MV-4-11 (cell line): ENCODE measurements at places on chromosomes 4 and X.

DNA sequence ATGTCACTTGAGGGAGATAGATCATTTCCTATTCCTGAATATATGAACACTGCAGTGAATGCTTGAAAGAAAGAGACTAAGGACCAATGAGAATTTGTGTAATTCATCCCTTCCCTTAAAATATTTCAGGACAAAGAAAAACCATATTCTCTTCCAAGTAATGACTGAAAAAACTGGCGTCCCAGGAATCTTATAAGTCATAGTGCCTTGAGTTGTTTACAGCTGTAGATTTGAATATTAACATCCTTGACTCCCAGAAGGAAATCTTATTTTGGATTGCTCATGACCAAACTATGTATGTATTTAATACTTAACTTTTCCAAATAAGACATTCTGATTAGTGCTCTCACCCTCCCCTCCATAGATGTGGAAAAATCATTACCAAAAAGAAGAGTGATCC, 55.5 kb downstream of the CLDN22 start:
- DNase-seq, result no peak

DNA sequence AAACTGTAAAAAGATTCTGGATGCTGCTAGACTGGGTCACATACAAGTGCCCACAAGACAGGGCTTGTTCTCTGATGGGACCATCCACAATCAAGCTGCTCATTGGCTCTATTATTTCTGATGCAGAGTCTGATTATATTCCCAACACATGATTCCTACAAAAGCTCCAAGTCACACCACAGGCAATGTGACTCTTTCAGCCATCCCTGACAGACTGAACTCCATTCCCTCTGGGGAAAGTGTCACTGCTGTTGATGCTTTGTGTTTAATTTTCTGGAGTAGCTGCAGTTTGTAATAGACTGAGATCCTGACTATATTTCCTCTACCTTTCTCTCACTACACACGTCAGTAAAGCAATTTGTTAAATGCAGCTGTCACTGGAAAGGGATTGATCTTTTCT, 55.4 kb upstream of the BCLAF3 start:
- DNase-seq, result no peak

GRCh38 chr4:87423317-87424098, 1.1 kb downstream of the NUDT9 start:
- DNase-seq, result no peak

GRCh38 chrX:129728061-129728460, 10.7 kb upstream of the XPNPEP2 start:
- no peak for DNase-seq

- no peak for DNase-seq
Measured at GRCh38 chr4:105551965-105552746, at the start of gene ARHGEF38. TSS of gene ARHGEF38 (plus strand) at chr4:105552620. CDS start at chr4:105552766, 146 bp downstream.

DNA sequence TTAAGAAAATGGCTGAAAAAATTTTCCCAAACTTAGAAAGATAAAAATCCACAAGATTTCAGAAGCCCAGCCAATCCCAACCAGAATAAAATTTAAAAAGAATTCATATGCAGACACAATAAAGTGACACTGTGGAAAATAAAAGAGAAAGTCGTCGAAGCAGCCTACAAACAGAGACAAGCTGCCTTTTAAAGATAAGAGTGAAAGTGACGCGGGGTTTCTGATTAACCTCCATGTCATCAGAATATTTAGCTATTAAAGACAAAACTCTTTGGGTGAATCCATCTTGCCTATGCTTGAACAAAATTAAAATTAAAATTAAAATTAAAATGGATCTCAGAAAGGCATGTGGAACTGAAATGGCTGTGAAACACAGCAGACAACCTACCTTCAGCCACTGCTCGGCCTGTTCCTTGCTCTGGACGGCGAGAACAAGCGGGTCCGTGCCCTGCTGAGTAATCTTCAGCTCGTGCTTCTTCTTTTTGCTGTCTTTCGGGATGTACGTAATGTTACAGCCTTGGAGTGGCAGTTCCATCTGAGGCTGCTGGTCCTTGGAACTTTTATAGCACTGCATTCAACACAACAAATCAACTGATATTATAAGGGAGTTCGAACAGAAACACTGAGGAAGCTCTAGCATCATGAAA, 101.4 kb downstream of the AFAP1 start:
- DNase-seq, result no peak

DNA sequence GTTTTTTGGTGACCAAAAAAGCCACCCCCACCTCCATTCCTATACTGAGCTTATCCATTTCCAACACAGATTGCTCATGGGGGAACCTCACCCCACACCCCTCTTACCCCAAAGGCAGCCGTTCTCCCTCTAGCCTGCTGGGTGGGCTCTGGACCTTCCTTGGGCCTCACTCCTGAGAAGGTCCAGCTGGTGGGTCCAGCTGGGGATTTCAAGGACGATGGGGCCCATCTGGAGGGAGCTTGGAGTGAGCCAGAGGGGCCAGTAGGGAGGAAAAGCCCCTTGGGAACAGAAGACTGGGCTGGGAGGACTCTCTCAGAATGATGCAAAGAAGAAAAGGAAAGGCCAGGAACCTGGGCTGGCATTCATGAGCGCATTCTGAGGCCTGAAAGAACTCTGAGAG, 42.0 kb upstream of the PJA1 start:
- DNase-seq, result no peak

DNA sequence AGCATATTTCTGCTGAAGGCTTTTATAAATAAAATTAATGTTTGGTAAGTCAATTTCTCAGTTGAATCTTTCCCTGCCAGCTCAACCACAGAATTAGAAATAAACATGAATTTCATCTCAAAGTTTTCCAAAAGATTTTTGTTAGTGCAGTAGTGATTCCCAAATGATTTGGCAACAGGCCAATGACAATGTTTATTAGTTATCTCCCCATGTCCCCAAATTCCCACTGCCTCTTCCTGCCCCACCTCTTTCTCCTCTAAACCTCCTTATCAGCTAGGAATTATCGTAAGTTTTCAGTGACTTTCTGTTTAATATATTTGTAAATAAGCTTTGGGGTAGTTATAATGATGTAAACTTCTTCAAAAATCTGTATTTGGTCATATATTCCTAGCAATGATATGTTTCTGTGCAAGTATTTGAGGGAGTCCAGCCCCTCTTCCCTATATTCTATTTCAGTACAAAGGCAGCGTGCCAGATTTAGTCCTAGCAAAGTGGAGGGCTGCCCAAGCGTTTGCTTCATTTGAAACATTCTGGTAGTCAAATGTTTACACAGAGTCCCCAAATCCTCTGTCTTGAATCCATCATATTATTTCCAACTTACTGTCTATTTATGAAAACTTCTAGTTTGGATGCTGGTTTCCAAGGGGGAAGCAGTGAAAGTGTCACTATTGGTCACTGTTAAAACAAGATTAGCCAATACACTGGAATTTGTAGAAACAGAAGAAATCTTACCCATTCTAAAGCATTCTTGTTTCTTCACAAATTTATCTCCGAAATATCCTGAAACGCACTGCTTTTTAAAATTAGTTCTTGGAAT, 33.7 kb upstream of the ANKRD50 start:
- no peak for DNase-seq

- DNase-seq, result no peak
Measured at GRCh38 chr4:2007804-2008670, 737 bp downstream of the NELFA start.
